ENCODE measurements at places on chromosomes 13 and 19.

DNA sequence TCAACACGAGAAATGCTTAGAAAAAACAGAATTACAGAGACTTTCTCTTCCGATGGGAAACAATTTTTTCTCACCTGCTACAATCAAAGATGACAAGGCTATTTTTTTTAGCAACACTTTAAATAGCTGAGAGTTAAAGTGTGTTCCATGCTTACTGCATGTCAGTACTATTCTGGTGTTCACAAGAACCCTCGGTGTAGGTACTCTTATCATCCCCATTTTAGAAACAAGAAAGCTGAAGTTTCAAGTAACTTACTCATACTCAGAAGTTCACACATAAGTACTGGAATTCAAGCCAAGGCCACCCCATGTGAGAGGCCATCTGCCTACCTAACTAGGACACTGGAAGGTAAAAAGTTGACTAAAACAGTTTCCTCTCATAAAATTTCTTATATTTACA is 9.0 kb upstream of the TNFRSF19 start:
- DNase-seq, result no peak

GRCh38 chr13:37069597-37070103 is 10.2 kb upstream of the SUPT20H start:
- no peak for DNase-seq

DNA sequence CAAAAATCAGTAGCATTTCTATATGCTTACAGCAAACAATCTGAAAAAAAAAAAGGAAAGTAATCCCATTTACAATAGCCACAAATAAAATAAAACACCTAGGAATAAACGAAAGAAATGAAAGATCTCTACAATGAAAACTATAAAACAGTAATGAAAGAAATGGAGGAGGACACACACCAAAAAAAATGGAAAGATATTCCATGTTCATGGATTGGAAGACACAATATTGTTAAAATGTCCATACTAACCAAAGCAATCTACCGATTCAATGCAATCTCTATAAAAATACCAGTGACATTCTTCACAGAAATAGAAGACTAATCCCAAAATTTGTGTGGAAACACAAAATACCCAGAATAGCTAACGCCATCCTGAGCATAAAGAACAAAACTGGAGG is 4.7 kb downstream of the FCGBP start:
- DNase-seq, result no peak

DNA sequence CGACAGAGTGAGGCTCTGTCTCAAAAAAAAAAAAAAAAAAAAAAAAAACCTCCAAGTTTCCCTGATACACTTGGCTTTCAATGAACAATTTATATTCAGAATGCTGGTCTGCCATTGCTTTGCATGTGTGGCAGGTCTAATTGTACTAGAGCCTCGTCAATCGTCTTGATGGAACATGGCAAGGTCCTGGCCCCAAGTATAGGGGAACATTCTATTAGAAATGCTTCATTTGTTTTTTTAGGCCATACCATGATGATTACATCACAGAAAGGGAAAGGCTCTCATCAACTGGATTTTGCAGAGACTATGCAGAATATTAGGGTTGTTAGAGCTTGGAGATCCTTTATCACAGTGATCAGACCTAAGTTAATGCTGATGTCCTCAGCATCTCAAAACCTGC is 28.0 kb downstream of the SPRY2 start:
- no peak for DNase-seq

DNA sequence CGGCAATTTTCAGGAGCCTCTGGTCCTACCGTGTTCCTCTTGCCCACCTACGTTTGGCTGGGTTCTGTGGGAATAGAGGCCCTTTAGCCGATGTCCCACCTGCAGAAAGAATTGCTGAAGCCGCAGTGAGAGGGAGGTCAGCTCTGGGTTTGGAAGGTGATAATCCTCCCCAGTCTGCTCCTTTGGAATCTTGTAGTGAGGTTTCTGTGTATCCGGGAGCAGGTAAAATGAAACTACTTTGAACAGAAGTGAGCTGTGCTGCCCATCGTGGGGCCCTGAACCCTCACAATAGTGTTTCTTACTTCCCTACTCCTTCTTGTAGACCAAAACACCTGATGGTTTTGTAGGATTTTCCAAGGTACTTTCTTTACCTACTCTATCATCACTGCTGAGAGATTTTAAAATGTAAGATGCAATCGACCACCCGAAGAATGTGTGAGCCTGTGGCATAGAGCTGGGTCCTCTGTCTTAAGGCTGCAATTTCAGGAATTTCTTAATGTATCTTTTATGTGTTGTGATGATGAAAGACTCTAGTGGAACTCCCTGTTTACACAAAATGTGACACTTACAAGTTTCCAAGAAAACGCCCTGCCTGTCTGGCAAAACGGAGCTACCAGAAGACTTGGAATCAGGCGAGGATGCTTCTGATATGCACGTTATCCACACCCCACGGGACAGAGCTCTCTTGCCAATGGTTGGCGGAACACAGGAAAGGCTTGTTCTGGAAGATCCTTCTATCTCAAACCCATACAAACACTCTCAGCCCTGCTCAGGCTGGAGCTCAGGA is 76.1 kb downstream of the RGCC start:
- no peak for DNase-seq

DNA sequence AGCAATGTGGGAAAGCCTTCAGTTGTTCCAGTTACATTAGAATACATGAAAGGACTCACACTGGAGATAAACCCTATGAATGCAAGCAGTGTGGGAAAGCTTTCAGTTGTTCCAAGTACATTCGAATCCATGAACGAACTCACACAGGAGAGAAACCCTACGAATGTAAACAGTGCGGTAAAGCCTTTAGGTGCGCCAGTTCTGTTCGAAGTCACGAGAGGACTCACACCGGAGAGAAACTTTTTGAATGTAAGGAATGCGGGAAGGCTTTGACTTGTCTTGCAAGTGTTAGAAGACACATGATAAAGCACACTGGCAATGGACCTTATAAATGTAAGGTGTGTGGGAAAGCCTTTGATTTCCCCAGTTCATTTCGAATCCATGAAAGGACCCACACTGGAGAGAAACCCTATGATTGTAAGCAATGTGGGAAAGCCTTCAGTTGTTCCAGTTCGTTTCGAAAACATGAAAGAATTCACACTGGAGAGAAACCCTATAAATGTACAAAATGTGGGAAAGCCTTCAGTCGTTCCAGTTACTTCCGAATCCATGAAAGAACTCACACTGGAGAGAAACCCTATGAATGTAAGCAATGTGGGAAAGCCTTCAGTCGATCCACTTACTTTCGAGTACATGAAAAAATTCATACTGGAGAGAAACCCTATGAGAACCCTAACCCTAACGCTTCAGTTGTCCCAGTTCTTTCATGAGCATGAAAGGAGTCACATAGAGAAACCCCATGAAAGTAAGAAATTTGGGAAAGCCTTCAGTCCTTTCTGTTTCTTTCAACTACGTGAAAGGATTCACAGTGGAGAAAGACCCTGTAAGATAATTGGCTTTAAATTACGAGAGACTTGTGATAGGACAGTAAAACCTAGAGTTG is 20.1 kb downstream of the ZNF627 start:
- DNase-seq, result no peak

- DNase-seq, result no peak
Measured at GRCh38 chr13:49214917-49215376, 5.2 kb upstream of the MLNR start.

GRCh38 chr13:80584785-80585184 is 243.9 kb upstream of the SPRY2 start:
- DNase-seq, result no peak

DNA sequence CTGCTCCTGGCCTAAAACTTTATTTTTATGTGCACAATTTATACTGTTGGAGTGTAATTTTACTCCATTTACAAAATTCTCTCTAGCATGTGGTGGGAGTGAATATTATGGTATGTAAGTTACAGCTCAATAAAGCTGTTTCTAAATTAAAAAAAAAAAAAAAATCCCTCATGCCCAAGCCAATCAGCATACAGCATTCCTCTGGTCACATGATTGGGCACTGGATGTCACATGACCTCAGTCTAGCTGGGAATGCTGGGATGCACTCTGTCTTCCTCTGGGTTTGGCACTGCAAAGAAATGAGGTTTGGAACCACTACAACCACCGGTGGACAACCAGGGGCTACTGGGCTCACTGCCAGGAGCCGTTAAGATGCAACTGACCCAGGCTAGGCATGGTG is 67.6 kb downstream of the ZNF557 start:
- DNase-seq, result no peak

- no peak for DNase-seq
Measured at GRCh38 chr19:277581-278165, 13.5 kb downstream of the PLPP2 start.

GRCh38 chr13:111020546-111020945 is 94.6 kb upstream of the ARHGEF7 start:
- no peak for DNase-seq

- peak; percentile 85 for DNase-seq
Measured at GRCh38 chr19:13796301-13797057, 1.2 kb downstream of the ZSWIM4 start.

- no peak for DNase-seq
Measured at GRCh38 chr19:47122359-47123335, 8.0 kb upstream of the SAE1 start.

GRCh38 chr19:34314437-34315313 is 50.3 kb upstream of the GPI start:
- no peak for DNase-seq

GRCh38 chr13:109646423-109646822 is 140.0 kb downstream of the IRS2 start:
- DNase-seq, result no peak

- DNase-seq, result no peak
Measured at GRCh38 chr19:52992109-52993004, 21.4 kb upstream of the ERVV-1 start.

GRCh38 chr19:49676136-49676783 is 811 bp upstream of the PRMT1 start:
- DNase-seq, result peak; percentile 88

- peak; percentile 33 for DNase-seq
Measured at GRCh38 chr19:44689290-44690130, 9.4 kb upstream of the CEACAM16 start.

- DNase-seq, result no peak
Measured at GRCh38 chr19:55259540-55260210, 858 bp upstream of the PPP6R1 start.

GRCh38 chr13:35293579-35294226 is 182.8 kb downstream of the MAB21L1 start:
- peak; percentile 29 for DNase-seq

DNA sequence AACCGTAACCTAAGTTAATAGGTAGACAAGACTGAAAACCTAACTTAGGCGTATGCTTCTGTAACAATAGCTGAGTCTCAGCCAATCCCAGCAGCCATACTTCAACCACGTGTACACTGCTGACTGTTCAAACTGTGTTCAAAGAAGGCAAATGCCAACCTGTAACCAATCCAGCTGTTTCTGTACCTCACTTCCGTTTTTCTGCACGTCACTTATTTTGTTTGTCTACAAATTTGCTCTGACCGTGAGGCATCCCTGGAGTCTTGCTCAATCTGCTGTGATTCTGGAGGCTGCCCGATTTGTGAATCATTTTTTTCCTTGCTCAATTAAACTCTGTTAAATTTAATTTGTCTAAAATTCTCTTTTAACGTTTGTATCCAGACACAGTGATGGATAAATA is 59.2 kb downstream of the EDNRB start:
- no peak for DNase-seq

- no peak for DNase-seq
Measured at GRCh38 chr19:42253245-42254088, 1.5 kb downstream of the ERF start.

DNA sequence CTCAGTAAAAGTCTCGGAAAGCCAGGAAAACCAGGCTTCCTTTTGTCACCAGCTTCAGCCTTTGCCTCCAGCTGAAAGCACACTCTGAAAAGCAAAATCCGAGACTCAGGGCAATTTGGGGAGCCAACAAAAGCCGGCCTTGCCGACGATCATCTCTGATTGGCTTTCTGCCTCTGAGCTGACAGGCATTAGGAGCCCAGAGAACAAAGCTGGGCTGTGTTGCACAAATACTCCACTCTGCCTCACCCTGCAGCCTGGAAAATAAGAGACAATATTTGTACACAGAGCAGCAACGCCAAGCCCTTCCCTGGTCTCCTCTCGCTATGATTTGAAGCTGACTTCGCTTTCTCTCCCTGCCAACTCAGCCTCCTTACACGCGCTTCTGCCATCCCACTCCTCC is 46.9 kb downstream of the CACNA1A start:
- no peak for DNase-seq

GRCh38 chr13:58144616-58145015 is 513.1 kb downstream of the PCDH17 start:
- DNase-seq, result no peak

- no peak for DNase-seq
Measured at GRCh38 chr19:5330307-5330720, 10.3 kb downstream of the PTPRS start.

- no peak for DNase-seq
Measured at GRCh38 chr13:91817250-91817649, 418.8 kb downstream of the GPC5 start.

DNA sequence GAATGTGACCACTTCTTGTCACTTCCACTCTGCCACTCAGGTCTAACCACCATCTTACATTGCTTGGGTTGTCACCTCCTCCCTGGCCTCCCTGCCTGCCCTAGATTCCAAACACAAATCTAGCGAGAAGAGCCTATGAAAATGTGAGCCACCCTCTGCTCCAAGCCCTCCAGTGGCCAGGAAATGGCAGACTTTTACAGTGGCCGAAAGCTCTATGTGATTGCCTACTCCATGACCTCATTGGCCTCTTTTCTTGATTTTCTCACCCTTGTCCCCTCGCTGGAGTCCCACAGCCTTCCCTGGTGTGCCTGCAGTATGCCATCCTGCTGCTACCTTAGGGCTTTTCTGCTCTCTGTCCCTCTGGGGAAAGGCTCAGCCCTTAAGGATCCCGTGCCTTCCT is 84.2 kb downstream of the LRCH1 start:
- no peak for DNase-seq

DNA sequence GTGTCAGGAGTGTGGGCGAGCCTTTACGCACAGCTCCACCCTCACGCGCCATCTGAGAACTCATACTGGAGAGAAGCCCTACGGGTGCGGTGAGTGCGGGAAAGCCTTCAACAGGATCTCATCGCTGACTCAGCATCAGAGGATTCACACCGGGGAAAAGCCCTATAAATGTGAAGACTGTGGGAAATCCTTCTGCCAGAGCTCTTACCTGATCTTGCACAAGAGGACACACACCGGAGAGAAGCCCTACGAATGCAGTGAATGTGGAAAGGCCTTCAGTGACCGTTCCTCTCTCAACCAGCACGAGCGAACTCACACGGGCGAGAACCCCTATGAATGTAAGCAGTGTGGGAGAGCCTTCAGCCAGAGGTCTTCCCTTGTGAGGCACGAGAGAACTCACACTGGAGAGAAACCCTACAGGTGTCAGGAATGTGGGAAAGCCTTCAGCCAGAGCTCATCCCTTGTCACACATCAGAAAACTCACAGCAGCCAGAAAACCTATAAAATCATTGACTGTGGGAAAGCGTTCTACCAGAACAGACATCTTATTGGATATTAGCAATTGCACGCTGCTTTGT is 6.9 kb upstream of the ZNF555 start:
- DNase-seq, result no peak

DNA sequence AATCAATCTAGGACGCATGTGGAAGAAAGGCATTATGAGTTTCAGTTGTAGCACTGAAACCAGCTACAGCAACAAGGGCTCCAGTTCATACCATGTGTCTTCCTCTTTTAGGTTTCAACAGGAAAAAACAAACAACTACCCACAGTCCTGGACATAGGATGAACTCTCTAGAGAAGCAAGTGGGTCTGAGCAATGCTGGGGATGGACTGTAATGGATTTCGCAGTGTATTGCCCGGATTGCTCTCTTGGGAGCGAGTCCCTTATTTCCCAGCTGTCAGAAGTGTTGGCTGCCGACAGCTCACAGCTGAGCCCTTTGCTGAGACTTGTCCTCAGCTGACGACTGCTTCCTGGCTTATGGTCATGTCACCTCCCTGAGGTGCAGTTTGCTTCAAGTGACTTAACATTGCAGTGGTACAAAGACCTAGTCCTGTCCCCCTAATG is 12.1 kb upstream of the MYCBP2 start:
- no peak for DNase-seq
